Immature natural killer cell (primary cell): ENCODE measurements at places on chromosomes 3 and 15. TPM values are rescaled to one million over a fixed set of nuclear protein-coding genes. Genes with fewer than 3 reads are reported as not detected.

EPHB1 gene
- polyA plus RNA-seq: 1.7 TPM

ANKUB1 gene
- polyA plus RNA-seq: not detected

SLC9C1 gene
- not detected for polyA plus RNA-seq

- DNase-seq: no peak
Measured at GRCh38 chr3:134477938-134478337, 7.8 kb downstream of the ANAPC13 start.

DNA sequence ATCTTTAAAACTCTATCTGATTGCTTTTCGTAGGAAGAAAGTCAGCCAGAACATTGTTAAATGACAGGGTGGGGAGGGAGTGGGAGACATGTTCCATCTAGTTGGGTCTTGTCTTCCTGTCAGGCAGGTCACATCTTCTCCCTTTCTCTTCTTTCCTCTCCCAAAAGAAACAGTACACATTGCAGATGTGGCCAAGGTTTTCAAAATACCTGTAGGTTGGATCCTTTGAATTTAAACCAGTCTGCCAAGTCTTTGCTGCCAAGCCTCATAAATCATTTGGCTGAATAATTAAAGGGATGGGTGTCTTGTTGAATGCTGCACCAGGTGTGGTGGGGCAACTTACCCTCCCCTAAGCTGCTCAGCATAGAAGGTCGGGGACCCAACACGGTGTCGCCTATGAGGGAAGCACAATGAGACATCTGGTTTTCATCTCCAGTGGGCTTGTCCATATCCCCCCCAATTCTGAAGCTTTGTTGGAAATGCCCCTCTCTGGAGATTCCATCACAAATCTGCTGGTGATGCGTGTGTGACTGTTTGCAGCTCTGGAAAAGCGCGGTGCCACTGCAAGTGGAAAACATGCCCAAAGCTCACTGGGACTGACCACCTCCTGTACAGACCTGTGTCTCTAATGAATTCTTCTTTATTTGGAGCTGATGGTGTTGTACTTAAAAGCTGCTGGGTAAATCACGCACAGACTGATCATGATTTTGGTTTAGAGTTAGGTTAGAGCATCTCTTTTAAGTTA lies 112.6 kb downstream of the FILIP1L start:
- no peak for DNase-seq

DNA sequence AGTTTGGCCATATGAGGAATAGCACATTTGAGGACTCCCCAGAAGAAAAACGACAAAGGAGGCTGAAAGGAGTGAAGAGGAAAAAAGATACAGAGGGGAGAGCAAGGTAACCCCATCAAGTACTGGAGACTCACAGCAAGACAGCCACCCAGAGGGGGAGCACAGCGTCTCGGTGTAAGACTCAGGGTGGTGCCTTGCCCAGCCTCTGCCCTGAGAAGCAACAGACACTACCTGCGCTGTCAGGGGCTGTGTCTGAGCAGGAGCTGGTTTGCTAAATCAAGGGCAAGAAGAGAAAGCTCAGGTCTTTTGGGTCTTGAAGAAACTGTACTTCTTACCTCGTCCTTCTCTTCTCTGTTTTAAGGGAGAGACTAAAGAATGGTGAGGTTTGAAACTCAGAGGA lies 27.9 kb downstream of the FBXO45 start:
- no peak for DNase-seq
